ENCODE measurements at places on chromosomes 11 and 22. TPM values are rescaled to one million over a fixed set of nuclear protein-coding genes. Genes with fewer than 3 reads are reported as not detected.
A peak's percentile ranks its signal among the peaks of the same experiment; 100 is the strongest.

GRCh38 chr11:75262436-75262835 lies 21.9 kb downstream of the TPBGL start:
- H3K4me3 ChIP-seq: no peak overlapping the region
- DNase-seq: no peak
- peaks cover 20% of the 10 kb centered on the region for H3K4me1 ChIP-seq
- H3K27ac ChIP-seq: no peak overlapping the region
- H3K36me3 ChIP-seq: peaks cover 4% of the 10 kb centered on the region

DNA sequence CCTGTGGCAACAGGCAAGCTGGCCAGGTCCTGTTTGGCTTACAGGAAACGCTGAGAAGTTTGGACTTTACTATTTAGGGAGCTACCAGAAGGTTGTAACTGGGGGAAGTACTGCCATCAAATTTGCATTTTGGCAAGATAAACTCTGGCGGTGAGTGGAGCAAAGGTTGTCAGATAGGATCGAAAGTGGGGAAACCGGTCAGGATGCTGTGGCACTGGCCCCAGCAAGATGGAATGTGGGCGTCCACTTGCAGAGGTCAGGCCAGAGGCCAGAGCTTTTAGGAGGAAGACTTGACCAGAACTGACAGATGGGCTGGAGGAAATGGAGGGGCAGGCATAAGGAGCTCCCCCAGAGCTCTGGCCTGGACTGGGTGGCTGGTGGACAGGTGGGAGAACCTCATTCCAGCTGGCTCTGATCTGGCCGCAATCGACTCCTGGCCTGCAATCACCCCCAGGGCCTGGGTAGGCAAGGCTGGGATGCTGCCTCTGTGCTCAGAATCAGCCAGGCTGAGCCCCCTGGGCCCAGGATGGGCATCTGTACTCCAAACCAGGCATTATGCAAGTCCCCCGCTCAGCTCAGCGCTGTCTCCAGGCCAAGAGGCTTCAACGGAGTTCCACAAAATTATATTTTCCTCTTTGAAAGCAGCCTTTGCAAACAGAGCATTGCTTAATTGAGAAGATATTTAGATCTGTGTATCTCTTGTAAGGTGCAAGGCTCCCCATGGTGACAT lies 178.3 kb upstream of the NECTIN1 start:
- H3K27me3 ChIP-seq: peaks cover 8% of the 10 kb centered on the region
- no peaks in the 10 kb centered on the region for H3K4me1 ChIP-seq
- no peak overlapping the region for H3K4me3 ChIP-seq
- H3K27ac ChIP-seq: no peak overlapping the region

DNA sequence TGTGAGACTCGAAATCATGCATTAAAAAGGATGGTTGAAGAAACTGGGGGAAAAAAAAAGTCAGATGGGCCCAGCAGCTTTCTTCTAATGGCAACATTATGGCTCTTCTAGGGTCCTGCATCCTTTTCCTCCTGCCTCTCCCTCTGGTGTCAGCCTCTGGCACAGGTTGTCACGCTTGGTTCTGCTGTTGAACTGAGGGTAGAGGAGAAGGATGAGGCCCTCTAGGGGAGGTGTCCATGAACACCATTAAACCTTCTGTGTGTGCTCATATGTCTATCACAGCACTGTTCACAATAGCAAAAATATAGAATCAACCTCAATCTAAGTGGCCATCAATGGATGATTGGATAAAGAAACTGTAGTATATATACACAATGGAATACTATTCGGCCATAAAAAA lies 36.0 kb downstream of the BUD13 start:
- no peak overlapping the region for H3K4me3 ChIP-seq
- peaks cover 13% of the 10 kb centered on the region for H3K4me1 ChIP-seq
- no peak overlapping the region for H3K27ac ChIP-seq
- H3K27me3 ChIP-seq: no peaks in the 10 kb centered on the region
- no peak for DNase-seq
- H3K36me3 ChIP-seq: no peaks in the 10 kb centered on the region

DNA sequence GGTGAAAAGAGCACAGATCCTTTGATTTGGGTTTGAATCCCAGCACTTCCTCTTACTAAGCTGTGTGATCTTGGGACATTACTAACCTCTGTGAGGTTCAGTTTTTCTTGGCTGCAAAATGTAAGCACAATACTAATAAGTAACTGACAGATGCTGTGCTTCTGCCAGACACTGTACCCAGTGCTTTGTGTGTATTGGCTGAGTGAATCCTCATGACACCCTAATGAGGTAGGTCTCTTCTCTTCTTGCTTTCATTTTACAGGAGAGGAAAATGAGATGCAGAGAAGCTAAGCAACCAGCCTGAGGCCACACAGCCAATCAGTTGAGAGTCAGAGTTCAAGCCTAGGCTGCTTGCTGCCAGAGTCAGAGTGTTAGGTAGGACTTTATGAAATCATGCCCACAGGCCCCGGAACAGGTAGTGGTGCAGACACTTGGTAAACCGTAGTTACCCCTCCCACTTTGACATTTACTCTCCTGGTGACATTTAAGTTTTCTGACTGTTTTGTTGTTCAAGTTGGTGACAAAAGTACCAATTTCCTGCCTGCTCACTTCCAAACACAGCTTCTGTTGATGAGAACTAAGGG lies 21.2 kb downstream of the PTPRJ start:
- peak; percentile 96 for DNase-seq
- peaks cover 77% of the 10 kb centered on the region for H3K4me1 ChIP-seq
- H3K4me3 ChIP-seq: peak overlapping the region; percentile 75
- peak overlapping the region; percentile 99 for H3K27ac ChIP-seq
- no peaks in the 10 kb centered on the region for H3K27me3 ChIP-seq
- H3K36me3 ChIP-seq: peaks cover 26% of the 10 kb centered on the region

- peaks cover 7% of the 10 kb centered on the region for H3K4me1 ChIP-seq
- peak overlapping the region; percentile 74 for H3K4me3 ChIP-seq
- H3K27me3 ChIP-seq: peaks cover 62% of the 10 kb centered on the region
- peak; percentile 61 for DNase-seq
- no peaks in the 10 kb centered on the region for H3K36me3 ChIP-seq
These were observed 1.3 kb downstream of the SCARF2 start for GRCh38 chr22:20436307-20436767.

DNA sequence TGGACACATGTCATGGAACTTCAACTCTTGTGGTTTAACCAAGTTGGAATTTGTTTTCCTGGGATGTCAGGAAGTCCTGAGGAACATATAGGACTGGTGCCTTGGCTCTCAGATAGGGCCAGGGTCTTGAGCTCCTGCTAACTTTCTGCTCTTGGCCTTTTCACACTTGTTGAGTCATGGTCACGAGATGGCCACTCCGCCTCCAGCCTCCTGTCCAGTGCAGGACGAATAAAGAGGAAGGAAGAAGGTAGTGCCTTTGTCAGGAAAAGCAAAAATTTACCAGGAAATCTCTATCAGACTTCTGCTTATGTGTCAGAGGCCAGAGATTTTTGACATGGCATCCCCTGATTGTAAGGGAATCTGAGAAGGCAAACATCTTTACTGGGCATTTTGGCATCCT lies 89.1 kb upstream of the ARHGAP20 start:
- H3K4me1 ChIP-seq: no peaks in the 10 kb centered on the region
- no peak overlapping the region for H3K4me3 ChIP-seq
- H3K27ac ChIP-seq: no peak overlapping the region
- DNase-seq: peak; percentile 25

DNA sequence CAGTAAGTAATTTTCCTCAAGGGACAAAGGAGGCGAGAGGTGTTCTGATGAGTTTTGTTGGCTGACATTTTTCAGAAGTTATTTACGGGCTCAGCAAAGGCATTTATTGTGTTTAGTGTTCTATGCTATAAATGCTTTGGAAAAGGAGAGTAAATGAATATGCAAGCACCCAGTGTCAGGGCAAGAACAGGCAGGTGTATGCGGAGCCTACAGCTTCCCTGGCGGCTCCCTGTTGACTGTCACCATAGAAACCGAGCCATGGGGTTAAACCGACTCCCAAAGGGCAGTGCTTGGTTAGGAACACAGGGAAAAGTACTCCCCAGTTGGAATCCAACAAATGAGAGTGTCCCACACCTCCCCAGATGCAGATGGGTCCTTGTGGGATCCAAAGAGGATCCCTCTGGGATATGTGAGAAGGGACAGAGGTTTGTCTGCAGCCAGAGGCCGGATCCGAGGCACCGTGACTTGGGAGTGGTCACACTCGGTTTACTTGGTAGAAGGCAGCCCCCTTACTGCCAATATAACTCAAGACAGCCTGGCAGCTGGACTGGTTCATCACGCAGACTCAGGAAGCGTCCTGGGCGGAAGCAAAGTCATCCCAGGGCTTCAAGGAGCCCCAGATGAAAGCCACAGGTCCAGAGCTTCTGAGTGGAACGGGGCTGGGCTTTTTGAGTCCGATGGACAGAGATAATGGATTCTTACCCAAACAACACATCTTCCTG lies 329.7 kb downstream of the CTTN start:
- H3K36me3 ChIP-seq: no peaks in the 10 kb centered on the region
- no peaks in the 10 kb centered on the region for H3K4me1 ChIP-seq
- peaks cover 1% of the 10 kb centered on the region for H3K27me3 ChIP-seq
- no peak for DNase-seq
- H3K27ac ChIP-seq: no peak overlapping the region
- no peak overlapping the region for H3K4me3 ChIP-seq

GRCh38 chr22:19652316-19652715 lies 62.0 kb upstream of the SEPTIN5 start:
- H3K27me3 ChIP-seq: peaks cover 25% of the 10 kb centered on the region
- no peak overlapping the region for H3K4me3 ChIP-seq
- peaks cover 3% of the 10 kb centered on the region for H3K36me3 ChIP-seq
- no peak for DNase-seq
- no peaks in the 10 kb centered on the region for H3K4me1 ChIP-seq
- H3K27ac ChIP-seq: no peak overlapping the region

GRCh38 chr11:128573638-128574037 lies 13.7 kb downstream of the ETS1 start:
- no peak overlapping the region for H3K4me3 ChIP-seq
- no peak for DNase-seq
- peaks cover 29% of the 10 kb centered on the region for H3K4me1 ChIP-seq
- H3K27me3 ChIP-seq: no peaks in the 10 kb centered on the region
- H3K36me3 ChIP-seq: no peaks in the 10 kb centered on the region
- no peak overlapping the region for H3K27ac ChIP-seq

DNA sequence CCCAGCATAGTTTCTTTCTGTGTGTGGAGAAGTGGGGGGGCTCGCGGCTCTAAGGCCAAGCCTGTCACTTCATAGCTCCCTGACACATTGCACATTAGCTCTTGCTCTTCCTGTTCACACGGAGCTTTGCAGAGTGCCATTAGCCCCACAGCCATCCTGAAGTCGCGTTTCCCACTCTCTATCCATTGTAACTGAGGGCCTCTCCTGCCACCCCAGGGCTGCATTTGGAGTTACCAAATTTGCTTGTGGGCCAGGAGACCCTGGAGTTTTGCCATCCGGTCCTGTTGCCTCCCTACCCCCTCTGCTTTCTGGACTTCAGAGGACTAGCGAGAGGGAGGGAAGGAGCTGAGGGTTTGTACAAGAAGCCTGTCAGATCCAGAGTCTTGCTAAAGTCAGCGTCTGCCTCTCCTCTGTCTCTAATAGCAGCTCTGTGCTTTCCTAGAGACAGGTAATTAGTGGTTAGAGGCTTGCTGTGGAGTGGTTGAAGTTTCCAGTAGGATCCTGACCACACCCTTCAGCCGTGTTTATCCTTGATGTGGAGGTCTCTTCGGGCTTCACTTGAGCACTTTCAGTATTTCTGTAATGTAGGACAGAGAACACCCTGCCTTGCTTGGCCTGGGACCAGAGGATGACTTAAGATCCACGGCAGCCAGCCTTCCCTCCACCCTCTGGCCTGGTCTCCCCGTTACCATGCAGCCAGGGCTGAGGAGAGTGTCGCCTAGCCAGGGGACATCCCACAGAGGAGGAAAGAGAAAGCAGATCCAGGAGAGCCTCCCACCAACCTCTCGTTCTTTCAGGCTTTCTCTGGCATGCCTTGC lies 14.1 kb downstream of the DCPS start:
- peak overlapping the region; percentile 80 for H3K27ac ChIP-seq
- H3K27me3 ChIP-seq: no peaks in the 10 kb centered on the region
- H3K36me3 ChIP-seq: peaks cover 38% of the 10 kb centered on the region
- peak; percentile 72 for DNase-seq
- H3K4me3 ChIP-seq: peak overlapping the region; percentile 56
- H3K4me1 ChIP-seq: peaks cover 37% of the 10 kb centered on the region

- H3K4me3 ChIP-seq: peak overlapping the region; percentile 8
- H3K36me3 ChIP-seq: no peaks in the 10 kb centered on the region
- H3K27ac ChIP-seq: peak overlapping the region; percentile 72
- no peaks in the 10 kb centered on the region for H3K27me3 ChIP-seq
- H3K4me1 ChIP-seq: peaks cover 13% of the 10 kb centered on the region
- no peak for DNase-seq
These were observed 66.6 kb upstream of the RDX start for GRCh38 chr11:110362971-110363509.

- peaks cover under 1% of the 10 kb centered on the region for H3K4me1 ChIP-seq
- H3K27me3 ChIP-seq: peaks cover 5% of the 10 kb centered on the region
- no peaks in the 10 kb centered on the region for H3K36me3 ChIP-seq
- no peak for DNase-seq
These were observed 102.3 kb upstream of the SYT13 start for GRCh38 chr11:45388472-45388871.

GRCh38 chr11:33021937-33022336 lies 6.3 kb downstream of the DEPDC7 start:
- peaks cover 52% of the 10 kb centered on the region for H3K27me3 ChIP-seq
- H3K4me1 ChIP-seq: peaks cover 2% of the 10 kb centered on the region
- H3K4me3 ChIP-seq: no peak overlapping the region
- no peak for DNase-seq

Gene APOL4
- 0.17 TPM for total RNA-seq

DNA sequence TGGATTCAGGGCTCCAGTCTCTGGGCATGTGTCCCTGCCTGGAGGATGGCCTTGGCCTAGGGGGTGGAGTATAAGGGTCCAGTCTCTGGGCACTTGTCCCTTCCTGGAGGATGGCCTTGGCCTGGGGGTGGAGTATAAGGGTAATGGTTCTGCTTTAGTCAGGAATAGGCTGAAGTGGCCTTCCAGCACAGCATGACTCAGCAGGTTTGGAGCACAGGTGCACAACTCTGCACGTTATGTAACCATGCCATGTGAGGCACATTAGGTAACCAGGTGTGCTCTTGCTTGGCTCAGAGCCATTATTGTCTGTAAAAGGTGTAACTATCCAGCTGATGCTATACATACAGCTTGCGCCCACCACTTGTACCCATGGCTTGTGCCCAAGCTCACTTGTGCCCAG lies 48.4 kb upstream of the POLD3 start:
- no peaks in the 10 kb centered on the region for H3K4me1 ChIP-seq
- no peak overlapping the region for H3K4me3 ChIP-seq
- H3K36me3 ChIP-seq: no peaks in the 10 kb centered on the region
- H3K27ac ChIP-seq: no peak overlapping the region
- H3K27me3 ChIP-seq: peaks cover 2% of the 10 kb centered on the region

- DNase-seq: no peak
- H3K4me3 ChIP-seq: no peak overlapping the region
- H3K27ac ChIP-seq: no peak overlapping the region
- H3K27me3 ChIP-seq: no peaks in the 10 kb centered on the region
- no peaks in the 10 kb centered on the region for H3K4me1 ChIP-seq
These were observed 114.0 kb downstream of the GRIK4 start for GRCh38 chr11:120625565-120625964.

Measured in activated CD4-positive, alpha-beta T cell treated with anti-CD3 and anti-CD28 coated beads, Interleukin-2, amount 10 ng/mL, durations not matched to agents 24 days and 14 days (primary cell).